Nucleus accumbens (tissue), 56 donors: ENCODE measurements at places on chromosomes 2 and 18.

DNA sequence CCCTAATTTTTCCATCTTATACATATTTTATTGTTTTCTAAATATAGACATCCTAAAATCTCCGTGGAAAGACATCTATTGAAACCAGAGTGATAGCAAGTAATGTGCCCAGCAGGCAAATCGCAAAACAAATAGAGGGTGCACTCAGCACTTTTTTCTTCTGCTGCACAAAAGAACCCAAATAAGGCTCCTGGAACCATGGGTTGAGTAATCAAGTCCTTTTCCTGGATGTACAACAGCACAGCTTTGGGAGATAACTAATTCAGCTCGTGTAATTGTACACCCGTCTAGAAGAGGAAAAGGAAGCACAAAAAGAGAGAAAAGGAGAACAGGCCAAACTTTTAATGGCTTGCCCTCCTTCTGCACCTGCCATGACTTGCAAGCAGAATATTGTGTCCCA, 126.9 kb upstream of the TLK1 start:
- DNase-seq: no peak

GRCh38 chr2:182228741-182229140, 198.1 kb downstream of the PDE1A start:
- no peak for DNase-seq

GRCh38 chr2:226317970-226318369, 481.6 kb downstream of the IRS1 start:
- DNase-seq: no peak

GRCh38 chr2:55338268-55338667, 69.2 kb upstream of the MTIF2 start:
- no peak for DNase-seq

DNA sequence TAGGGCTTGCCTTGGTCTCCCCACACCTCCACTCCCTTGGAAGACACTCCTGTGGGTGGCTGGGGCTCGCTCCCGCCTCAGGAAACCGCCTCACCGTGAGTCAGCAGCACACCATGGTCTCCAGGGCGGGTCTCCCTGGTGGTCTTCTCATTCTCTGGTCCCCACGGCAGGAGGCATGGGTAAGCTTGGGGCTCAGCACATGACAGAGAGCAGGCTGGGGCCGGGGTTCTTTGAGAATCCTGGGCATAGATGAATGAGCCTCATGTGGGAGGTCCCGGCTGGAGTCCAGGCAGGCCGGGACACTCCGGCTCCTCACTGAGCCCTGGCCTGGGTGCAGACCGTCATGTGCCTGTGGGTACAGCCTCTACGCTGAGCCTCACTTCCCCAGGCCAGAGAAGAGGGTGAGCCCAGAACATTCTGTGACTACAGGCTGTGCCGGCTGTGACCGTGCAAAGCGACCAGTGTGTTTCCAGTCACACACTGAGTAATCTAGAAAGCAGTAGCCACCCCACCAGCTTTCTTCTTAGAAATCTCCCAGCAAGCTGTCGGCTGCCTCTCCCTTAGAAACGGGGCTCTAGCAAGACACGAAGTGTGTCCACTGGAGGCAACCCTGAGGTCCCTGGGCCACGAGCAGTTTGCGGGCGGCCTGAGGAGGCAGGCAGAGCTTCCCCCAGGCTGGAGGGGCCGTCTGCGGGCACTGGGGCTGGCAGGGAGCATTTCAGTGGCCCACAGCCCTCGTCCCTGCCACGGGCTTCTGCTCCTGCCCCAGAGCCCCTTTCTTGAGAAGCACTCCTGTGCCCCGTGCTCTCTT, 93.1 kb downstream of the RHOB start:
- no peak for DNase-seq

GRCh38 chr2:174535083-174535482, 48.3 kb upstream of the GPR155 start:
- no peak for DNase-seq

DNA sequence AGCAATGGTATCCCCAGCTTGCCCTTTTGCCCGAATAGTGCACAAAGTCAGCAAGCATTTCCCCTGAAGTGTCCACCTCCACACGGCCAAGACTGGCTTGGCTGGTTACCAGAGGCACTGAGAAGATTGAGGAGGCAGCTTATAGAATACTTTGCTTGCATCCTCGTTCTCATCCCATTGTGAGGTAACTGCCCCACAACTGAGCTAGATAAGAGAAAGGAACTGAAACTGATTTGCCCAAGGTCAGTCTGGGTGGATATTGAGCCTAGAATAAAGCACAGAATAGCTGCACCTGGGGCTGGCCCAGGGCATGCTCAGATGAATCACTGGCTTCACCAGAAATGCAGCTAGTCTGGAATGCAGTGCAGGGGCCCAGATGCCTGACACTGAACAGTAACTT, 32.7 kb upstream of the MAP4K3 start:
- DNase-seq: no peak

DNA sequence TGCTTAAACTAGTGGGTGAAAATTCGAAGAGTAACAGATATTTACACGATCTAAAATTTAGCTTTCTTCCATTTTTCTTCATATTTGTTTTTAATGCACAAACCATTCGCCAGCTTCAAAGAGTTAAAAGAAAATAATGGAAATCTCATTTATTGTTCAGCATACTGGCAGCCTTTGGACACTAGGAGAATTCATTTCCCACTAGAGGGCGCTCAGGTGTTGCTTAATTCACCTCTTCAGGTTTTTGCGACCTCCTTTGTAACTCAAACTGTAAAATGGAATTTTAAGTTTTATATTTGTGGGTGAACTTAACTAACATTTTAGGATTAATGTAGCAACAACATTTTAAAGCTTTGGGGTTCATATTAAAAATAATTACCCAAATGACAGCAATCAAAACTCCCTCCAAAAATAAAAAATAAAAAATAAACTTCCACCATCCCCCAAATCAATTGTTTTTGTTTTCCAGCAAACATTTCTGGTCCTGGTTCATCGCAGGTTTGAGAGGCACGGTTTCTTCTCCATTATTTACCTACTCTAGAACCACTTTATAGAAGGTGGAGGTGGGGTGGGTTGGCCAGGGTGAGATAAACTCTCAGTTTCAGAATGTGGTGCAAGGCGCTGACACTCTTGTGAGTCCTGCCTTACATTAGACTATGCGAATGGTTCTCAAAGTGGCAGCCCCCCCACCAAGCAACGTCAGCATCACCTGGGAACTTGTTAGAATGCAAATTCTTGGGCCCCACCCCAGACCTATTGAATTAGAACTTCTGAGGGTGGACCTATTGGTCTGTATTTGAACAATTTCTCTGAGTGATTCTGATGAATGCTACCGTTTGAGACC, 24.7 kb upstream of the PNPT1 start:
- DNase-seq: peak; percentile 2

DNA sequence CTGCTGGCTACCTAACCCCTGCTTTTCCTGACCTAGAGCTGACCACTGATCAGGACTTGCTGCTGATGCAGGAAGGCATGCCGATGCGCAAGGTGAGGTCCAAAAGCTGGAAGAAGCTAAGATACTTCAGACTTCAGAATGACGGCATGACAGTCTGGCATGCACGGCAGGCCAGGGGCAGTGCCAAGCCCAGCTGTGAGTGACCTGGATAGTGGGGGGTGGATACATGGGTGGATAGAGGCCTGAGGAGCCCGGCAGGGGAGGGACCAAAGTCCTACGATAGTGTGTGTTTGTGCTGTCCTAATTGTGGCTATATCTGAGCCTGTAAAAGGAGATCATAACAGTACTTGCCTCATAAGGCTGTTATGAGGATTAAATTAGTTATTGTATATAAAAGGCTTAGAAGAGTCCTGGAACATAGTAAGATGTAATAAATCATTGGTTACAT, 8.2 kb downstream of the PLCD4 start:
- no peak for DNase-seq

DNA sequence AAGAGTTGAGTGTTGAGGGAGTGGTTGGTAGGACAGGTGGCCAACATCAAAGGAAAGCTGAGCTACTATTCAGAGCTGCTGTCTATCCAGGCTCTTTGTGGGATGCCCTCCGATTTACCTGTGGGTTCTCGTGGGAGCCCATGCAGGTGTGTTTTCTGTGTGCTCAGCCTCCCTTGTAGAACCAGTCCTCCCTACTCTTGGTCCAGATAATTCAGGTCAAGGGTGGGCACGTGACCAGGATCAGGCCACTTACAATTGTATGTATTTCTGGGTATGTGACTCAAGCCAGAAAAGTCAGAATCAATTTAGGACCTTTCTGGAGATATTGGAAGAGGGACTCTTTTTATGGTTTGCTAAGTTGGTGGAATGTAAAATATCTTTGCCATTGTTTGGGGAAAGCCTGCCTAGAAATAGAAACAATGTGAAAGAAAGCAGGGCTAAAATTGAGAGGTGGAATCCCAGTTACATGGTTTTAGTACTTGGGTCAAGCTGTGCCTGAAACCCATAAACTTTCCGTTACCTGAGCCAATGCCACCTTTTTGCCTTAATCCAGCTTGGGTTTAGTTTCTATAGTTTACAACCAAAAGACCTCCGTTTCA, 93.2 kb downstream of the PDCL3 start:
- DNase-seq: no peak

GRCh38 chr18:35466334-35466733, 31.4 kb downstream of the INO80C start:
- DNase-seq: no peak

GRCh38 chr2:30311711-30312110, 80.4 kb downstream of the LBH start:
- no peak for DNase-seq

DNA sequence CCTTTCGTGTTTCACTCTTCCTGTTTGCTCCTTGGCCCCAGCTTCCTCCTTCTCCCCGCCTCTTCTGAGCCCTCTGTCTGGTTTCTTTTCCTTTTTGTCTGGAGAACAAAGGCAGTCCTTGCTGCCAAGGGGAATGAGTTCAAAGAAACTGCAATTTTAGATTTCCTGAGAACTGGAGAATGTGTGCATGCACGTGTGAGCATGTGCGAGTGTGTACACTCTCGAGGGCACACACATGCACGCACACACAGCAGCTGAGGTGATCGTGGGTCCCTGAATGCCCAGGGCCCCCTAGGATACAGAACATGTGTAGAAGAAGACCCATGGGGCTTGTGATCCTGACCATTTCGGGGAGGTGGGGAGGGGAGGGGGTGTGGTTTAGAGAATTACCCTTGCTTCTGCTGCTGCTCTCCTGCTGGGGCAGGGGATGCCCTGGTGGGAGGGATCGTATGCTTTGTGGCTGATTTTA, 151.8 kb downstream of the DYSF start:
- DNase-seq: no peak

DNA sequence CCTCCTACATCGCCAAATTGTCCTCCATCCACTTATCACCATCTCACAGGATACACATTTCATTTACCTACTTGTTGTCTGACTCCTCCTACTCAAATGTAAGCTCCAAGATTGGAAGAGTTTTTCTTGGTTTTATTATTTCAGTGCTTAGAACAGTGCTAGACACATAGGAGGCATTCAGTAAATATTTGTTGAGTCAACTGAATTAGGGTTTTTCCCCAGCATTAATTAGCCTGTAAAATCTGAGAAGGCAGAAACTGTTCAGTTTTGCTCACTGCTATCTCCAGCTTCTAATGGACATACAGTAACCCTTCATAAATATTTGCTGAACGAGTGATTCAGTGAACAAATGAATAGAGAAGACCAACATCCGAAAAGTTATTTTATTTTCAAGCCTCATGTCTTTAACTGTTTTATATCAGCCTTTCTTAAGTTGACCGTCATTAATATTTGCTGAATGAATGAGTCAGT, 800 bp downstream of the TTC21B start:
- DNase-seq: no peak

DNA sequence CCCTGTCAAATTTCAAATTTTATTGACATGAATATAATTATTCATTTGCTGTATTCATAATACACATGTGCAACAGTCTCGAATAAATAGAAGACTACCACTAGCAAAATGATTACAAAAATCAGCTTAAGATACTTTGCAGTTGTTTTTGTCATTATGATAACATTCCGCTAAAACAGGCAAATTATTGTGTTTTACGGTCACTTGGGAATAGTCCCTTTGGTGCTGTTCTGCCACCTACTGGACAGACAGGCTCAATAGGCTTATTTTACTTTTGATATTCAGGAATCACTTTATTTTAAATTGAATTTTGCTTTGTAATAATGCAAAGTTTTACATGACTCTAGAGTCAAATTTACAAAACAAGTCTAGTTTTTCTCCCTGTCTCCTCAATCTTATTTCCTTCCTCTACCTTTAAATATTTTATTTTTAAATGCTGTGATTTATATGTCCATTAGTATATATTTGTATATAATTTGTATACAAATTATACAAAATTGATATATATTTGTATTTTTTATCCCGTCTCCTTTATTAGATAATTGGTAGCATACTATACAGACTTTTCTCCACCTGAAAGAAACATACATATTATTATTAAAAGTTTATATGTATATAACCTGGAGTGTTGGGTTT, 456.3 kb downstream of the DLGAP1 start:
- no peak for DNase-seq

GRCh38 chr18:70429847-70430500, 141.1 kb downstream of the SOCS6 start:
- DNase-seq: no peak

GRCh38 chr2:220701115-220701514, 871.0 kb downstream of the EPHA4 start:
- DNase-seq: no peak

DNA sequence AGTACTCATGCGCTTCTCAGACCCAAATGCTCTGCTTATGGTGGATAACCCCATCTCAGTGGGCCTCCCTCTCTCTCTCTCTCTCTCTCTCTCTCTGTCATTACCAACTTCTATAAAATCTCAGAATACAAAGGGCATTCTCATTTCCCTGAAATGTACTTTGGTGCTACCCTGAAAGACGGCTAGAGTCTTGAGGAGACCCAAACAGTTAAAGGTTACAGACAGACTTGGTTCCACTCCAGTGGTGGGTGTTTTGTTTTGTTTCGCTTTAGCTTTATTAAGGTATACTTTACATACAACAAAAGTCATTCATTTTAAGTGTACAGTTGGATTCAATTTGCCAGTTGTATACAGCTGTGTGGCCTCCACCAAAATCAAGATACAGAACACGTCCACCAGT, 60.9 kb downstream of the BCL11A start:
- no peak for DNase-seq

DNA sequence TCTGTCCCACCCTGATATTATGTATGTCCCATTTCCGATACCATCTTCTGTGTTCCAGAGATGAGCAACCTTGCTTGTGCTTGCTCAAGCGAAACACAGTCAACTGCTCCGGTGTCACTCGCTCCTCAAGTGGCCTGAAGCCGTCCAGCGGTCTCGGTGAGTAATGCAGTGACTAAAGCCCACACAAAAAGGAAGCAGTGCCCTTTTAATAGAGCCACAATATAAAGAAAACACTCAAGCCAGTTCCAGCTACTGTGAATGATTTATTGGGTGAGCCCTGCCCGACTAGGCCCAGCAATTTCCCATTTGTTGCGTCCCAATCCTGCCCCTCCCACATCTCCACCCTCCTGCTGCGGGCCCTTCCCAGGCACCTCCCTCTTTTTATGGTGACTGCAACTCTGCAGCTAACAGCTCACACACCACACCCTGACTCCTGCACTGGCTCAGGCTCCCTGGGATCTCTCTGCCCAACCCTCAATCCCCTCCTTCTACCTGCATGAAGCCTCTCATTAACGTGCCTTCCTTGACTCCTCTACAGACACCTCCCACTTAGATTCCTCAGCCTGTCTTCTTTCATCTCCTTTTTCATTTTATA, 44.2 kb upstream of the DSC1 start:
- no peak for DNase-seq

GRCh38 chr2:189618197-189618596, 37.6 kb upstream of the SLC40A1 start:
- DNase-seq: no peak
